ENCODE measurements at places on chromosomes 2 and 18.

- no peak for DNase-seq
These were observed 17.4 kb downstream of the KIF3C start for GRCh38 chr2:25964891-25965290.

GRCh38 chr18:48621240-48621639 lies 82.4 kb downstream of the CTIF start:
- DNase-seq, result no peak

DNA sequence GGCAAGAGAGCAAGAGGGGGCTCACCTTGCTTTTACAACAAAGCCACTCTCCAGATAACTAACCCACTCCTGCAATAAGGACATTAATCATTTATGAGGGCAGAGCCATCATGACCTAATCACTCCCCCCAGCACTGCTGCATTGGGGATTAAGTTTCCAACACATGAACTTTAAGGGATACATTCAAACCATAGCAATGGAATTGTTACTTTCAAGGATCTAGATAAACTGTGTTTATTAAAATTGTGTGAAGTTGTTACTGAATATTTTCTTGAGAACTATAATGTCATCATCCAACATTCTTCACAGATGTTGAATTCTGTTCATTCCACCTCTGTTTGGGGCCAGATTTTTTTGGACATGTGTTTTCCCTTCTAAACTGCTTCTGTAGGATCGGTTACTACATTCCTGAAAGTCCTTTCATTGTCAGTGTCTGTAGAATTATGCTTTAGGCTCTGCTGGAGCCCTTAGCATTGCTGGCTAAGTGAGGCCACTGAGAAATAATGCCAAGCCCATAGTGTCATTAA lies 50.4 kb downstream of the SPATS2L start:
- DNase-seq, result no peak

GRCh38 chr2:199806179-199806578 lies 44.8 kb downstream of the FTCDNL1 start:
- DNase-seq, result no peak

DNA sequence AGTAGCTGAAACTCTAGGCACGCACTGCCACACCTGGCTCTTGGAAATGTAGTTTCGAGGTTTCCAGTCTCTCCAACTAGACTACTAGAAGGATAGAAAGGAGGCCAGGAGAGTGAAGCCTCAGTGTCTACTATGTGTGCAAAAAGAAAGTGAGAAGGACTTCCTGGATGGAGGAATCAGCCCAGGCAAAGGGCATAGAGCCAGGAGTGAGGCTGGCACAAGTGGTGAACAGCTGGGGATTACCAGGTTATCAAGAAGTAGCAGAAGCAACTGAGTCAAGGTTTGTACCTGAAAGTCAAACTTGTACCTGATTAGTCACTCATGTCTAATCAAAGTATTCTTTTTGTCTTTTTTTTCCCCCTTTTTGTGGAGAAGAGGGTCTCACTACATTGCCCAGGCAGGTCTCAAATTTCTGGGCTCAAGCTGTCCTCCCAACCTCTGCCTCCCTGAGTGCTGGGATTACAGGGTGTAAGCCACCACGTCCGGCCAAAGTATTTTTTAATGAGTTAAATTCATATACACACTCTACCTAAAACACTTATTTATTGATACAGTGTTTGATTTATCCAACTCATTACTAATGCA lies 8.7 kb upstream of the FZD5 start:
- DNase-seq, result no peak

DNA sequence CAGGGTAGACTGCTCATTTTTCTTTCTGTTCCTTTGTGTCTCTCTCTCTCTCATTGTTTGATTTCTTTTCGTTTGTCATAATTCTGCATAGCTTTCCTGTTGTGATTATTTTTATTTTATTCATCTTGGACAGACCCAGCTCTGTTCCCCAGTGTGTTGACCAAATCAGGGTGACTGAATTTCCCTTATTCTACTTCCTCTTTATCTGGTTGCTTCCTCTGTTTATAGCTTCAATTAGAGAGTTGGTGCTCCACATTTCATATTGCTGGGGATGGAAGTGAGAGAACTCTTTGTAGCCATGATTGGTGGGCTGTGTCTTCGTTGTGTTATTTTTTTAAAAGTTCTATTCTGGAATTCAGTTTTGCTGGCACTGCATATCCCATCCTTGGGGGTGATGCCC lies 19.1 kb downstream of the PROKR1 start:
- no peak for DNase-seq

GRCh38 chr2:152428800-152429582 lies 94.0 kb downstream of the FMNL2 start:
- DNase-seq, result no peak

DNA sequence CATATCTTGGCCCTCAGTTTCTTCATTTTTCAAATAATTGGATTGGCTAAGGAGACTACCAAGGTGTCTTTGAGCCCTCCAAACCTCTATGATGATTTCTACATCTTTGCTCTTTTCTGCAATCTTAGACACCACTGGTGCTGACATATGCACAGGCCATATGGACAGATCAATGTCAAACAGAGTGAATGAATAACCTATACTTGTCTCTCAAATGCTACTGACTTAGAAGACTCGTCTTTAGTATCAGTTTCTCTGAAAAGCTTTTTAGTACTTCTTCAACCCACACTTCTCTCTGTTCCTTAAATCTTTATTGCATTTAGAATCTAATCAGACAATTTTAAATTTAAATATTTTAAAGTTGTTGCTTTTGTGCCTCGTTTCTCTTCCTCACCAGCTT lies 258.2 kb downstream of the LTBP1 start:
- no peak for DNase-seq

GRCh38 chr2:135942936-135943688 lies 42.3 kb downstream of the DARS1 start:
- DNase-seq, result no peak

DNA sequence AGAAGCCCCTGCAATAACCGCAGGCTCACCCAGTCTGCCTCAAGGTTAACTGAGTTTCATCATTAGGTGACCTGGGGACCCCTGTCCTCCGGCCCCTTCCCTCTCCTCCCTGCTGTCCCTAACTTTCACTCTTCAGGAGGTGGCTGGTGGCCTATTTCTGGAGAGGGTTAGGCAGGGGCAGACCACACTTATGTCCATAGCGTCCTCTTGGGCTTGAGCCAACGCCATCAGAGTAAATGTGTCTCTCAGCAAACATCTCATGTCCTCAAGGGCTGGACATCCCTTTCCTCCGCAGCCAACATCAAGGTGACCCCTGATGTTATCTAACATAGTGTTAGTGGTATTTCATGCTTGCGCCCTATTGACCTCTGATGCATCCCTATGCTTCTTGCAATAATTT lies 114.8 kb downstream of the BCL11A start:
- DNase-seq, result no peak

GRCh38 chr2:5915881-5916310 lies 223.7 kb downstream of the SOX11 start:
- DNase-seq, result peak; percentile 38

DNA sequence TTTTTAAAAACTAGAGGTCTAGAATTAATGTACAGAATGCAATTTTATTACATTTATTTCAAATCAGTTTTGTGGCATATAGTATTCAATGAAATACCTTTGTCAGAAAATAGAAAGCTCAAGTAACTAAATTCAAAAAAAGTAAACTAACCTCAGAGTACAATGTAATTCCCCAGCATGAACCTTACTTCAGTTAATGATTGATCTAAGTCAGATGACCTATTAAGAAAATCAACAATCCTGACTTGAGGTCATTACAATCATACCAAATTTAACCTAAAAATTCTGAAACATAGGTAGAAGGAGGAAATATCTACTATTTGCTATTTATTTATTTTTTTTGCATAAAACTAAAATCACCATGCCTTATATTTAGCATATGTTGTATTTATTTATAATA lies 142.9 kb downstream of the CCDC102B start:
- no peak for DNase-seq

DNA sequence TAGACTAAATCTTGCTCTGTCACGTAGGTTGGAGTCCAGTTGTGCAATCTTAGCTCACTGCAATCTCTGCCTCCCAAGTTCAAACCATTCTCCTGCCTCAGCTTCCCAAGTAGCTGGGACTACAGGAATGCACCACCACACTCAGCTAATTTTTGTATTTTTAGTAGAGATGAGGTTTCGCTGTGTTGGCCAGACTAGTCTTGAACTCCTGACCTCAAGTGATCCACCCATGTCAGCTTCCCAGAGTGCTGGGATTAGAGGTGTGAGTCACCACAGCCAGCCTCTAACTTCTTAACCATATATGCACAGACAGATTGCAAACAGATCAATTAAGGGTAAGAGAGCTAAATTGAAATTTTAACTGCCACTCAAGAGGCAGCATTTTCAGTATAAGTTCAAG lies 22.1 kb upstream of the CNGA3 start:
- no peak for DNase-seq

GRCh38 chr2:241088791-241089732 lies 13.0 kb downstream of the MTERF4 start:
- DNase-seq, result no peak

- DNase-seq, result no peak
These were observed 70.6 kb downstream of the NRP2 start for GRCh38 chr2:205752924-205753323.

DNA sequence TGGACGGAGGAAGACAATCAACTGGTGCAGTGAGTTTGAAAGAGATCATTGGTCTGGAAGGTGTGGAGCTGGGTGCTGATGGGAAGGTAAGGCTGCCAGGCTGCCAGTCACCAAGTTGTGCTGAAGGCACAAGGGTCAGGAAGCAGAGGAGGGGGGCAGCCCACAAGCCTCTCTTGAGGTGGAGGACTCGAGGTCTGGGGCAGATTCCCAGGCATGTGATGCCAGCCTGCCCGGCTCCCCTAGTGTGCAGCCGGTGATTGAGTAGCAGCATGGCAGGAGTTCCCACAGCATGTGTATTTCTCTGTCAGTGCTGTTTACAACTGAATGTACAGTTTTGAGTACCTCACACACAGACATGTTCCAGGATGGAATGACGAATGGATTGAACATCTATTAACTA lies 99.3 kb downstream of the CABLES1 start:
- no peak for DNase-seq

- no peak for DNase-seq
These were observed 250.9 kb downstream of the ASXL3 start for GRCh38 chr18:33828949-33829348.
